ENCODE measurements at places on chromosomes 6 and 20. TPM values are rescaled to one million over a fixed set of nuclear protein-coding genes. Genes with fewer than 3 reads are reported as not detected.

SAMD3 gene
- 20.4 TPM for total RNA-seq

DNA sequence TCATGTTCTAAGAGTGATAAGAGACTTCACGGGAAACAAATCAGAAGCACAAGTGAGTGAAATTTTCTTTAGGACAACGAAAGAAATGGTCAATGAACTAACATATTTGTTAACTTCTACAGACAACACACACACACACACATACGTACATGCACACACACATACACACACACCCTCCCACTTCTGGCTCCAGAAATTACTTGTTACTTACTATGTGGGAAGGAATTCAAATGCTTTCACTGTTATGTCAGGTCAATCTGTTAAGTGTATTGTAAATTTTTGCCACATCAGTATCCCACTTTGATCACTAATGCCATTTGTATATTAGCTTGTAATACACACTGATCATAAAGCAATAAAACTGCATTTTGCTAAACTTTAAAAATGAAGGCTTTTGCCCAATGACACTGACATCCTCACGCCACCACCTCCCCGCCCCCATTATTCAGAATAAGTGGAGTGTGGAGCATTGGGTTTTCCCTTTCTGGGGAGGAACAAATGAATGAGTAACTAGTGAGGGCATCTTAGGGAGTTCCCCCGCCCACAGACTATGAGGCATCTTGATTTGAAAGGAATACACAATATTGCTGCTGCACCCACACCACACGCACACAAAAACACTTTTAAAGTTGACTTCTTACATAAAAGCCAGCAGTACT, 76.2 kb downstream of the ATXN1 start:
- H3K27ac ChIP-seq: no peak overlapping the region
- peaks cover 13% of the 10 kb centered on the region for H3K4me1 ChIP-seq
- DNase-seq: no peak
- no peaks in the 10 kb centered on the region for H3K27me3 ChIP-seq
- no peak overlapping the region for H3K4me3 ChIP-seq

DNA sequence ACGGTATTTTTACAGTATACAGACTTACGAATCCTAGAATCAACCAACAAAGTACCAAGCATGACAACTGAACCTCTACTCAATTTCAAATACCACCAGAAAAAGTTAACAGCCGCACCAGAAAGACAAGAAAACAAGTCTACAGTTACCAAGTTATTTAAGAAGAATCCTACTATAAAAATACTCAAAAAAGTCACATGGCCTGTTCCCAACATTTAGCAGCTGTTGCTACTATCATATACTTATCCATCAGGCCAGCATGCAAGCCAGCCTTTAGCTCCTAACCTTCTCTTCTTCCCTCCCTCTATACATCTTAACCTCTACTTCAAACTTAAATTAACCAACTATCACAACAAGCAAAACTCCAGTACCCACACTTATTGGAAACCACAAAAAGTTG, 1.9 kb downstream of the SYNCRIP start:
- no peak for DNase-seq
- H3K27me3 ChIP-seq: no peaks in the 10 kb centered on the region
- H3K4me1 ChIP-seq: peaks cover 50% of the 10 kb centered on the region
- H3K36me3 ChIP-seq: peaks cover 8% of the 10 kb centered on the region

IL17F gene
- total RNA-seq: not detected

DNA sequence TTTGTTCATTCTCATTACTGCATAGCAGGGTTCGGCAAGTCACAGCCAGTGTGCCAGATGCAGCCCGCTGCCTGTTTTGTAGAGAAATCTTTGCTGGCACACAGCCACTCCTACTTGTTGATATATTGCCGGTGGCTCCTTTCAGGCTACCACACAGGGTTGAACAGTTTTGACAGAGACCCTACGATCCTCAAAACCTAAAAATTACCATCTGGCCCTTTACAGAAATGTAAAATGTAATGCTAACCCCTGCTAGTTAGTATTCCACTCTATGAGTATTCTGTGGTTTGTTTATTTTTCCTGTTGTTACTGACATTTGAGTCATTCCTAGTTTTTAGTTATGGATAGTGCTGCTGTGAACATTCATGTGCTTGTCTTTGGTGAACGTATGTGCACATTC, 11.5 kb downstream of the DHX35 start:
- no peak overlapping the region for H3K27ac ChIP-seq
- no peaks in the 10 kb centered on the region for H3K27me3 ChIP-seq
- no peaks in the 10 kb centered on the region for H3K4me1 ChIP-seq
- DNase-seq: peak; percentile 19
- H3K4me3 ChIP-seq: no peak overlapping the region
- no peaks in the 10 kb centered on the region for H3K36me3 ChIP-seq

DNA sequence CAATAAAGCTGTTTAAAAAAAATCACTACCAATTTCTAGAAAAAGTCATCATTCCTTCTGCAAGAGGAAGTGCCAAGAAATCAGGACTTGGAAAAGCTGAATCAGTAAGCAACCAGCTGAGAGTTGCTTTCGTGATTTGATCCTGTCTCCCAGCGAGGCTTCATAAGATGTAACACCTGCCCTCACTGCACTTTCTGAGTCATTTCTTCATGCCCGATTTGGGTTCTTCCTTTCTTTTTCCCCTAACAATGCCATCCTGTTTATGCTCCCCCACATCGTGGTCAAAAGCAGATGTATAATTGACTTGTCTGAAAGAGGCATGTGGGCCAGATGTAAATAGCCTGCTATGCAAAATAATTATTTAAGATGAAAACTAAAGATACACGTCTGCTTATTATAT, 52.1 kb downstream of the RIPOR2 start:
- H3K4me1 ChIP-seq: no peaks in the 10 kb centered on the region
- DNase-seq: no peak
- H3K4me3 ChIP-seq: no peak overlapping the region
- H3K36me3 ChIP-seq: no peaks in the 10 kb centered on the region

ACOT8 gene
- 36.8 TPM for total RNA-seq

DNA sequence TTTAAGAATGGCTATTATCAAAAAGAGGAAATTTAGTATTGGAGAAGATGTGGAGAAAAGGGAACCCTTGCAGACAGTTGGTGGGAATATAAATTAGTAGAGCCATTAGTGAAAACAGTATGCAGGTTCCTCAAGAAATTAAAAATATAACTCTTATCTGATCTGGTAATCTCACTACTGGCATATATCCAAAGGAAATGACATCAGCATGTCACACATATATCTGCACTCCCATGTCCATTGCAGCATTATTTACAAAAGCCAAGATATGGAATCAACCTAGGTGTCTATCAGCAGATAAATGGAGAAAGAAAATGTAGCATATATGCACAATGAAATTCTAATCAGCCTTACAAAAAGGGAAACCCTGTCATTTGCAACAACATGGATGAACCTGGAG, 2.6 kb downstream of the SIRPG start:
- no peak overlapping the region for H3K4me3 ChIP-seq
- no peak overlapping the region for H3K27ac ChIP-seq
- H3K27me3 ChIP-seq: no peaks in the 10 kb centered on the region
- no peaks in the 10 kb centered on the region for H3K36me3 ChIP-seq
- no peak for DNase-seq

DNA sequence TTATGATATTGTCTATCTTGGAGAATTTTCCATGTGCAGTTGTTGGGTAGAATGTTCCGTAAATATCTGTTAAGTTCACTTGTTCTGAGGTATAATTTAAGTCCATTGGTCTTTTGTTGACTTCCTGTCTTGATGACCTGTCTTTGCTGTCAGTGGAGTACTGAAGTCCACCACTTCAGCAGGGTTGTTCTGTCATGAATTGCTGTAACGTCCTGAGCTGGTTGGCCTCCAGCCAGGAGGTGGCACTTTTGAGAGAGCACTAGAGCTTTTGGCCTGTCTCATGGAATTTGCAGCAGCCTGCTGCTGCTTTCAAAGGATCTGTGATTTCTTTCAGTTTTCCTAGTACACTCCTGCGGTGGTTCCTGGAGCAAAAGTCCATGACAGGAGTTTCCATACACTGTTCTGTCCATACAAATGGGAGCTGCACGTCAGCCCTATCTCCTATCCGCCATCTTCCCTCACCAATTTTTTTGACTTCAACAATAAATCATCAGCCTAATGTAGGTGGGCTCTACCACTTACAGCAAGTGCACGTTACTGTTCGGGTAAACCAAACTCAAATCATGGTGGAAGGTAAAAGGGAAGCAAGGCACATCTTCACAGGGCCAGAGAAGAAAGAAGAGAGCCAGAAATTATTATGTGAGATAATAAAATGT, 46.9 kb upstream of the TRERF1 start:
- H3K4me3 ChIP-seq: no peak overlapping the region
- H3K27me3 ChIP-seq: no peaks in the 10 kb centered on the region
- H3K36me3 ChIP-seq: no peaks in the 10 kb centered on the region

Data from body of pancreas (tissue), 4 donors.